ENCODE measurements at places on chromosomes 5 and 9. TPM values are rescaled to one million over a fixed set of nuclear protein-coding genes. Genes with fewer than 3 reads are reported as not detected.

Gene KIF4B
- 0.30 TPM for total RNA-seq

DNA sequence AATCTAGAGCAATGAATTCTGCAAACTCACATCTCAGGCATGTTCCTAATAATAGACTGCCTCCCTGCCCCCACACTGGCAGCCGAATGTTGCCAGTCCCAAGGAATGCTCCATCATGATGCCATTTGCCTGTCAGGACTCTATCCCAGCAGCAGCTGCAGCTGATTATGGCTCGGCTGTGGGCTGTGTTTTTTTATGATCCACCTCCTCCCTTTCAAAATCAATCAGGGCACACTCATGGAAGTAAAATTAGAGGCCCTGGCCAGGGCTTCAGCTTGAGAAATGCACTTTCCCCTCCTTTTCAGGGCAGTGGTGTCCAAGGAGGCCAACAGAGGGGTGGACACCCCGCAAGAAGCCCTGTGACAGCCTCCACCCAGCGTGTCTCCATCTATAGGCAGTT lies 176.7 kb upstream of the S1PR3 start:
- DNase-seq: no peak

DNA sequence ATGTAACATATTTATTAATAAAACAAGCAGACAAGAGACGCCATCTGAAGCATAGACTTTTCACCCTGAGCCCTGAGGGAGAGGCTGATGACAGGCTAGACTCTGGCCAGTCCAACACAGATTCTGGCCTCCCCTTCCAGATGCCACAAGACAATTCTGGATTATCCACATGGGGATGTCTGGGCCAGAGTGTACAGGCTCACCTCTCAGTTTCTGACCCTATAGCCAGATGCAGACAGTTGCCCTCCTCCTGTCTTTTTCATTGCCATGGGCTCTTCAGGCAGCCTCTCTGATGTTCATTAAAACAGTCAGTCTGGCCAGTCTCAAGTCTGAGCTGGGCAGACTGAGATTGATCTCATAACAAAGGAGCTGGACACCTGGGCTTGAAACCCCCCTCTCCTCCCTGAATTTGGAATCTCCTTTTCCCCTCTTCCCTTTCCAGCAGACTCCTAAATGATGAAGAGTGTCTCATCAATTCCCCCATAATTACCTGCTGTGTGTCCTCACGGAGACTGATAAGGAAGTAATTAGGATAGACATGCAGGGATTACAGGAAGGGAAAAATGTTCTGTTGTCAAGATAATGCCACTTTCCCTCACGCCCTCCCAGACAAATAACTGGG lies 89.6 kb downstream of the ASTN2 start:
- DNase-seq: no peak

DNA sequence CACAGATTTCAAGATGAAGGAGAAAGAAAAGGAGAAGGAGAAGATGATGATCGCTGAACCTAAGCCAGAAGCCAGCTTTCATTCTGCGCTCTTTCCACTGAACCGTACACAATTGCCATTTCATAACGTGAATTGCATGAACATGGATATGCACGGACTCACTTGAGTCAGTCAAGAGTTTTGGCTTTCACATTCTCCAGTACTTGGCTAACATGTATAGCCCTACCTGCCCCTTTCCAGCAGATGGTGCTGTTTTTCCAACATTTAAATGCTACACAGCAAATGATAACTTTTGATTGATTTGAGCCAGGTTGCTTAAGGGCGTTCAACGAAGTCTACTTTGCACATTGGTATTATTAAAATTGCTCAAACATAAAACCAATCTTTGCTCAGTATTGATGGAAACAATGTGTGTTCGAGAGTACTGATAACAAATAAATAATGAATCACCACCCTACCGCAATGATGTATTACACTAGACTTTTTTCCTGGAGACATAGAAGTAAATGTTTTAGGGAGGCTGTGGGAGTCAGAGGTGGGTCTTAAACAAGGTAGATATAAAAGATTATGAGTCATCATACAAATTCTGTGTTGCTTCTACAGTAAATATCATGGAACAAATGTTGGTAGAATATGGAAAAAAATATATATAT lies 196.4 kb downstream of the TRPM3 start:
- DNase-seq: peak; percentile 11

- DNase-seq: no peak
Observed at GRCh38 chr9:124349267-124349666, 66.0 kb downstream of the PSMB7 start.

Gene TRIO
- total RNA-seq: 14.0 TPM

Gene NME5
- total RNA-seq: not detected

Gene POLR3G
- total RNA-seq: 6.3 TPM

Gene NNT
- 138 TPM for total RNA-seq

DNA sequence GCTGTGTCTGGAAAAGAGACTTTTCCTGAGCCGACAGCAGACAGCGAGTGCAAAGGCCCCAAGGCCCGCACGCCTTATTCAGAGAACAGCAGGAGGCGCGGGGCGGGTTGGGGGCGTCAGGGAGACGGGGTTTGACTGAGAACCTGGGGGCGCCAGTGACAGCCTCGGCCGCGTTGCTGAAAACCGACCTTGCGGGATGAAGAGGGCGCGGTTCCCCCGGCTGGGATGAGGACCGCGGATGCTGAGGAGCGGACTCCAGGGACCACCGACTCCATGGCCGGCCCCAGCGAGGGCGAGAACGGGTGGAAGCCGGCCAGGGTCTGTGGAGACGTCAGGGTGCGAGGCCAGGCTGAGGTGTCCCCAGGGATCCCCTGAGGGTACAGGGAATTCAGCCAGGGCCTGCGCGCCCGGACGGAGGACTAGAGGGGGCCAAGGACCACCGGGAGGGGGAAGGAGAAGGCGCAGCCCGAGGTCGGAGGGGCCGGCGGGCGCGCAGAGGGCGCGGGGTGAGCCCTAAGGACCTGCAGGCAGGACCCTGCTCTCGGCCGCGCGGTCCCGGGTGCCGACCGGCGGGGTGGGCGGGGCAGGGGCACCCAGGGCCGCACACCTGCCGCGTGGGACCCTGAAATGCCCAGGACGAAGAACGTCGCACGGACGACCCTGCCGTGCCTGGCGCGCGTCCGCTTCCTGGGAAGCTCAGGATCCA lies 837 bp upstream of the AHRR start:
- DNase-seq: no peak

GRCh38 chr9:121288673-121289025 lies 20.7 kb downstream of the GSN start:
- DNase-seq: no peak

- DNase-seq: no peak
Observed at GRCh38 chr5:149071756-149072155, 8.9 kb upstream of the SH3TC2 start.

Gene SERF1B
- total RNA-seq: 27.7 TPM

- DNase-seq: no peak
Observed at GRCh38 chr5:85132269-85132668, 747.6 kb upstream of the EDIL3 start.
